Renal cortex interstitium (tissue), 15 donors: ENCODE measurements at places on chromosomes 5 and 9.

DNA sequence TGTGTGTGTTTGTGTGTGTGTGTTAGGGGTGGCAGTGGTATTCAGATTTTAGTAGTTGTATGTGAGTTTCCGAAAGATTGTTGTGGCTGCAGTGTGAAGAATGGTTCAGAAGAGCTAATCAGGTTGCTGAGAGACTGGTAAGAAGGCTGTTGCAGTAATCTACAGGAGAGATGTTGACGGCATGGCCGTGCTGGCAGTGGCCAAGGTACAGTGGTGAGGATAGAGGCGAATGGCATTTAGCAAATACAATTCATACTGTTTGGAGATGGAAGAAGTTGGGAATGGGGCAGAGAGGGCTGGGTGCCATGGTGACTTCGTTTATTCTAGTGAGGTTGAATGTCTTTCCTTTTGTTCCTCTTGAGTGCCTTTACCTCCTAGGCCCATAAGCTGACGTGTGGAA, 77.5 kb upstream of the SPATA31D4 start:
- DNase-seq, result no peak

- DNase-seq, result no peak
Measured at GRCh38 chr9:12457237-12457636, 235.9 kb upstream of the TYRP1 start.

- DNase-seq, result peak; percentile 50
Measured at GRCh38 chr5:142014911-142015584, 2.2 kb upstream of the GNPDA1 start.

- DNase-seq, result no peak
Measured at GRCh38 chr5:90882448-90882847, 323.9 kb downstream of the ADGRV1 start.

DNA sequence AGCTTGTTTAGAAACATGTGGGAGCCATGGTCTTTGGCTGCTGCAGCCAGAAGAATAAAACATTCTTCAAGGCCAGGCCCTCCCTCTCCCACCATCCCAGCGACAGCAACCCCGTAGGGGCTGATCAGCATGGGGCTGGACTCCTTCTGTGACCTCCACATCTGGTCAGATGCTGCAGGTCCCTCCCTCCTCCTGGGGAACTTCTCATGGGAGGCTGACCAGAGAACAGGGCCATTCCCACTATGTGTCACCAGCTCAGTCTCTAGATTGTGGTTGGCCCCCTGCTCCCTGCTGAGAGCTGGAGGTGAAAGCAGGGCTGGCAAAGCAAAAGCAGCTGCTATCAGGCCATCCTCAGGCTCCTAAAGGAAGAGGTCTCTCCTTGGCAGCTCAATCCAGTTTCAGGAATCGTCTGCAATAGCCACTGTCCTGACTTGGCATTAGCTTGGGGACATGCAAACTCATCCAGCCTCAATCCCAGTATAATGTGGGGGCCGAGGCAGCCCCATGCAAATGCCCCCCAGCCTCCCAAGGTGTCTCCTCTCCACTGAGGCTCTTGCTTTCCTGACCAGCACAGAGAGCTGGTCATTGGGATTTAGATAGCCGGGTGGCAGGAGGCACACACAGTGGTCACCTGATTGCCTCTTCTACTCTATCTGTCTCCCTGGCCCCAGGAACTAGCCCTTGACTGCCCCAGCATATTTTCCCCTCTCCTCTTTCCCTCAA, 81.5 kb downstream of the NRG2 start:
- no peak for DNase-seq

- no peak for DNase-seq
Measured at GRCh38 chr5:53469946-53470687, 10.3 kb upstream of the FST start.

DNA sequence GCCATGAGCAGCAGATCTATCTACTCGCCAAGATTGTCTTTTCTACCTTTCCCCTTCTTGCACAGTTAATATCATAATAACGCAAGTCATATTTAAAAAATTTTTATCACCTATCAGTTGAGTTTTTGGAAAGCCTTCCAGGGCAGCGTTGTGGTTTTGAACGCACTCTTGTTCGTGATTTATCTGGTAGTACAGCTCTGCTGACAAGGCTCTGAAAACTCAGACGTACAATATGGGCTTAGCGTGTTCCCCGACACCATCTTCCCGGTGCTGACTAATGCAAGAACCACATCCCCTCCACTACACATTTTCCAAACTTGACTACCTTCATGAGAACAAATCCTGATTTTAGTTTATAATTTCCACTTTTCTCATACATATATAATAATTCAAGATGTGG, 1.6 kb upstream of the NFIL3 start:
- no peak for DNase-seq

- no peak for DNase-seq
Measured at GRCh38 chr9:29556746-29557145, 1983.5 kb upstream of the C9orf72 start.

GRCh38 chr5:54080831-54081230, 229.5 kb downstream of the ARL15 start:
- no peak for DNase-seq

- no peak for DNase-seq
Measured at GRCh38 chr5:38011668-38012188, 171.9 kb upstream of the GDNF start.

DNA sequence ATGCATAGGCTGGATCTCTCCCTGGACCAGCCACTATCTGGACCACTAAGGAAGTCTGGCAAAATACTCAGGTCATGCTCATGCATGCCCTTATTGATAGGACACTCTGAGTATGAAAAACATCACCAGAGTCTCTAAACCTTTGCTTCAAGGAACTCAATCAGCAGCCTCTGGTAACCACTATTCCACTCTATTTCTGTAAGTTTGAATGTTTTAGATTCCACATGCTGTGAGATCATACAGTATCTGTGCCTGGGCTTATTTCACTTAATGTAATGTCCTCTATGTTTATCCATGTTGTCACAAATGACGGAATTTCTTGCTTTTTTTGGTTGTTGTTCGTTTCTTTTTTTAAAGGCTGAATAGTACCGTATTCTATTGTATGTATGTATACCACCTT, 68.3 kb downstream of the TARS1 start:
- no peak for DNase-seq

GRCh38 chr5:137845472-137845871, 22.2 kb upstream of the MYOT start:
- DNase-seq, result no peak

GRCh38 chr5:43106290-43106638, 14.4 kb upstream of the ZNF131 start:
- no peak for DNase-seq

- no peak for DNase-seq
Measured at GRCh38 chr9:27227192-27227591, 69.8 kb downstream of the EQTN start.
